Hypothalamus (tissue), 51 donors: ENCODE measurements at places on chromosomes 13 and 19.
A peak's percentile ranks its signal among the peaks of the same experiment; 100 is the strongest.

DNA sequence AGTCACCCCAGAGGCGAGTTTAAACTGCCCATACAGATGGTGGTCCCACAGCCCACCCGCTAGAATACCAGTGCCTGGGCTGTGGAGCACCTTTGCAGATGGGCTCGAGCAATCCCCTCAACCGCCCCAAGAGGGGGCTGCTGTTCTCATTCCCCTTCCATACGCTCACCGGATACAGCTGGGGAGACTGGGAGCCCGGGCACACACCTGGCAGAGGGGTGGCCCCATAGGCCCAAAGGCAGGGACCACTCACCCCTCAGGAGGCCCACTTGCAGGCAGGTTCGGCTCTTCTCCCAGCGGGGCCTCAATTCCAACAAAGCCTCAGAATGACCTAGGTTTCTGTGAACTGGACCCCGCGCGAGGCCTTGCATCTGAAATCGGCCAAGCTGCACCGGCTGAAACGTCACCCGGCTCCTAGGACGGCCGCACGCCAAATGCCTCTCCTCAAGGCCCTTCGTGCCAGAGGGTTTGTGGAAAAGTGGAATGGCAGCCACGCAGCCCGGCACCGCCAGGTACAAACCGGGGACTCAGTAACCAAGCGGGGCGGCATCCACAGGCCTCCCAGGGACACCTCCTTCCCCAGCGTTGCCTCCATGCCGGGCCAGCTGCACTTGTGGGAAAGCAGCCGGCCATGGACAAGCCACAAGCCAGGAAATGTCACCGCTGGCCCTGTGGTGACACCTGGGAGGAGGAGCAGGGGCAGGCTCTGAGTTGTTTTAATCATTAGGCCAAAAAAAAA, 18.7 kb downstream of the MLLT1 start:
- no peak for DNase-seq

GRCh38 chr13:41182231-41182630, 12.1 kb downstream of the KBTBD7 start:
- no peak for DNase-seq

GRCh38 chr13:113034451-113035212, 65.6 kb downstream of the MCF2L start:
- peak; percentile 34 for DNase-seq

DNA sequence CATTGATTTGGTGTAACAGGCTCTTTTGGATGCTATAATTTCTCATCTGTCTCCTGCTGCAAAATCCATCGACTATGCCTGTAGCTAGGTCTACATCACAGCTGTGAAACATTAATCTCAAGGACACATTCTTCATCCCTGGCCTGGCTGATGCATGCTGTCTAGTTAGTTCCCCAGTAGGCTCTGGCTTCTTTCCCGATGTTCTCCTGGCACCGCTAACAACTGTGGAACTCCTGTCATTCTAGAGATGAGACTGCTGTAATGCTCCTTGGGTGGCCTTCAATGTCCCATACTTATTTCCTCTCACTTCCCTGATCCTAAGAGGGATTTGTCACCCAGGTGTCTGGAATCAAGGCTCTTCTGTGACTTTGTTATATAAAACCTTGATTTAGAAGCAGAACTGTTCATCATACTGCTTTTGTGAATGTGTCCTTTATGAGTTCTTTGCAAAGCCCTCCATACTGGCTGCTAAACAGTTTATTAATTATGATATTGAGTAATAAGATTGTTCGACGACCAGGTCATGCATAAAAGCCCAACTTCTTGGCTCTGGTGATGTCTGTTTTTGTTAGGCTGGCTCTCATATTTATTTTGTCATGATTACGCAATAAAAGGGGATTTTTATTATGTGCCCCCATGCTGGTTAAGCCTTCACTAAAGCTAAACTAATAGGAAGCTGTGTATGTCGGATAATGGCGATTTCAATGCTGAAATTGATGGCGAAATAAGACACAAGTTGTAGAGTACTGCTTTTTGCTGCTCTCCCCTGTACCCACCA, 227.5 kb downstream of the DCT start:
- no peak for DNase-seq

DNA sequence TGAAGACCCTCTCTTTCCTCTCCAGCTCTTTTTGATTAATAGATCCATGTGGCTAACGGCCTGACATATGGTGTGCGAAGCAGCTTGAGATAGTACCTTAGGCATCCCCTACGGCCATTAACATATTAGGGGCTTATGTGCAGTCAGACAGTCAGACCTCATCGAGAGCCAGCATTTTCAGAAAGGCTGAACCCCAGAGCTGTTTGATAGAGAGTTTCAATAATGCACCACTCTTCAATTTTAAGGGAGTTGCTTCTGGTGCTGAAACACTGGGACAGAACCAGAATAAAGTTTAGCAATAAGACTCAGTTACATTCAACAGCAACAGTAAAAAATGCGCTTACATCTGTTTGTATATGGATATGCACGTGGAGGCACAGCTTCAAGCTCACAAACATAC, 10.8 kb downstream of the POU4F1 start:
- DNase-seq = no peak

- DNase-seq = no peak
These were observed 28.5 kb downstream of the SKA3 start for GRCh38 chr13:21147827-21148226.

- DNase-seq = no peak
These were observed 15.1 kb upstream of the NAA16 start for GRCh38 chr13:41295973-41296372.

DNA sequence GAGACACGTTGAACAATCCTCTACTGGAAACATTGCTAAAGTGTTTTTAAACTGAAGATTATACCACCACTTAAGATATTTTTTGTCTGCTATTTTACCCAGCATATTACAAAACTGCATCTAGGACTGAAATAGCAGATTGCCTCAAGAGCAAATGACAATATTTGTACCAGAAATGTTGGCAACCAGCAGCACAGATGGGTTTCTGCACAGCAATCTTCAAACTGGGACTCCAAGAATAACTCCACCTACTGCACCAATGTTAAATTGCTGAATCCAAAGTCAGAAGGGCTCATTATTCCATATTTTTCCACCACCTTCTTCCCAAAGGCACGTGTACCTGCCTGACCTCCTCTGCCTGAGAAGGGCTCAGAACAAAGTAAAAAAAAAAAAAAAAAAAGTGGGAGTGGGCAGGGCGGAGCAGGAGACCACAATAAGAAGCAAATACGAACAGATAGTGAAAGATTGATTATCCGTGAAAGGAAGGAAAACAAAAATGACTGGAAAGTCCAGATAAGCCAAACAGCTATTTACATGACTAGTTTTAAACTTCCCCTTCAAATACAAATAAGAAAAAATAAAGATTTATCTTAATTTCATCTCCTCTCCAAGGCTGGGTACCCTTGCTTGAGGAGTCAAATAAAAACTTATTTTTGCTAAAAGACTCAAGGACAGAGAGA, 79.4 kb downstream of the FOXO1 start:
- no peak for DNase-seq

GRCh38 chr19:19748249-19748938, 15.5 kb upstream of the ZNF14 start:
- no peak for DNase-seq

DNA sequence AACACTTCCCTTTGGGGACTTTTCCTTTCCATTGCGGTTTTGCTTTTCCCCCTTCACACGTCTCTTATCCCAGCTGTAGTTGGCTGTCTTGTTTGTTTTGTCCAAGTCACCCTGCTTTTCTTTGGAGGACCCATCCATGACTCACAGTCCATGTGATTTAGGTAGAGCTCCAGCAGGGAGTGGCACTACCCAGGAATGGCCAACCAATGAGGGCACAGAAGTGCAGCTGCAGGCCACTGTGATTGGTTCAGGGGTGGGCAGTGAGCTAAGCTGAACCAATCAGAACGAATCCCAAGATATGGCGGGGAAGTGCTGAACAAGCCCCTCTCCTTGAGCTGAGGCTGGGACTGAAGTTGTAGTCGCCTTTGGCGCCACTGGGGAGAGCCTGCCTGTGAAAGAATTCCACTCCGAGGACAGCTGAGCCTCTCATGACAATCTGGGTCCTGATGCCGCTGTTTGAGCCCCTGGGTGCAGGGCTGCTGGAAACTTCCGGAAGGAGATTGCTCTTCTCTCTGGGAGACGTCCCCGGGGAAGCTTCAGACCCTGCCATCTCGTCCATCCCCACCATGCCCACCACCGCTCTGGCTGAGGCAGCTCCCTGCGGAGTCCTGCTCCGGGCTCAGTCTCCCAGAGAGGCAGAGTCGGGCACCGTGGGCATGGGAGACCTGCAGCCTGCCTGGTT, 62.9 kb upstream of the URI1 start:
- no peak for DNase-seq

- DNase-seq = no peak
These were observed 43.2 kb downstream of the MLLT1 start for GRCh38 chr19:6236310-6237291.

DNA sequence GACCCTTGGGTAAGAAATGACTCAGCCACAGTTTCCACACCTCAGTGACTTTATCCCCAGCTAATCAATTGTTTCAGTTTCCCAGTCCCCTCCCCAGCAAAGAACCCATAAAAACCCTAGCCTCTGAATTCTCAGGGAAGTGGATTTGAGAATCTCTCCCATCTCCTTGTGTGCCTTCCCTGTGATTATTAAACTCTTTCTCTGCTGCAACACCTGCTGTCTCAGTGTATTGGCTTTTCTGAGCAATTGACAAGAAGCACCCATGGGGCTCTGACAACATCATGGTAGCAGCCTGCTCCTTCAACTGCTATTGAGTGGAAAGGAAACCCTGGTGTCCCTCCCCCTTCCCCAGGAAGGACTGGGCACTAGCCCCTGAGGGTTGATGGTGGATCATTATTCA, 73.7 kb downstream of the UQCRFS1 start:
- no peak for DNase-seq

GRCh38 chr13:51579676-51580075, 4.6 kb upstream of the WDFY2 start:
- no peak for DNase-seq

DNA sequence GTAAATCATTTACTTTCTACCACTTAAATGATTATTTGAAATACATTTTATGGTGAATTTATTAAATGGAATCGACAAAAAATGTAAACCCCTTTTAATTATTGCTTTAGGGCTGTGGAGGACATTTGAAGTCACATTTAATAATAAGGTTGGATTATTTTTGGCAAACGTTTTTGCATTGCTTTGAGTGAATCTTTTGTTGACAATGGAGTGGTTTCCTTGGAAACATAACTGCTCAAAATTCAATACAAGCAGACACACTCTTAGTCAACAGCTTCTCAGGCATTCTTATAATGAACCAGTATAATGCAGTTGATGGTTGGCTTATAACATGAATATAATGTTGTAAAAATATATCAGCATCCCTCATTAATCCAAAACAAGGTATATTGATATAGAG, 104.7 kb downstream of the DCLK1 start:
- no peak for DNase-seq

DNA sequence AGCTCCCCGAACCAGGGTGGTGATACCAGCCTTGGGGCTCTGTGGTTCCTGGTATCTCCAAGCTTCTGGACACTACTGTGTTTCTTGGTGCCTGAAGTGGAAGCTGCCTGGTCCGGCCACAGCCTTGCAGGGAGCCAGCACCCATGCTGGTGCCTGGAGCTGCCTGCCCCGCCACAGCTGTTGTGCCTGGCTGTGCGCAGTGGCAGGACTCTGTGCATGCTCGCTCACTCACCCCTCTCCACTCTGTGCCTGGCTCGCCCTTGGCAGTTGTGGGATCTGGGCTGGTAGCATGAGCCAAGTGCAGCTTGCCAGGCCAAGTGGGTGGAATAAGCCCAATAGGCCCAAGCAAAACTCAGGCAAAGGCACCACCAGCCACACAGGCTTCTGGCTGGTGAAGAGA, 1225.3 kb downstream of the SLITRK5 start:
- no peak for DNase-seq

GRCh38 chr13:32491028-32491427, 47.6 kb downstream of the N4BP2L2 start:
- DNase-seq = no peak

GRCh38 chr19:22882797-22883196, 50.7 kb downstream of the ZNF723 start:
- DNase-seq = no peak

- no peak for DNase-seq
These were observed 5.0 kb downstream of the PVR start for GRCh38 chr19:44648631-44649251.

GRCh38 chr13:80382576-80382975, 41.6 kb upstream of the SPRY2 start:
- no peak for DNase-seq

DNA sequence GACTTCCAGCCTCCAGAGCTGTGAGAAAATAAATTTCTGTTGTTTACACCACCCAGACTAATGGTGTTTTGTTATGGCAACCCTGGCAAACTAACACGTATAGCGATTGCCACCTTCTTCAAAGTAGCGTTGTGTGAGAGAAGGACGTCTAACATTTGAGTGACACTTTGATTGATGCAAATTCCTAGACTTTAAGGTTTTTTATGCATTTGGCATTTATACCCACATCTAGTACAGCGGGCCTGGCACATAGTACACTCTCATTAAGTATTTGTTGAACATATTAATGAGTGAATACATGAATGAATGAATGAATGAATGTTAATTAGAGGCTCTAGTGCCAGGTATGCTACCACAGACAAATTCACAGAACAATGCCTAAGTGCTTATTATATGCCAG, 36.7 kb downstream of the POU4F1 start:
- DNase-seq = no peak

GRCh38 chr19:29904017-29904416, 38.0 kb upstream of the URI1 start:
- no peak for DNase-seq

DNA sequence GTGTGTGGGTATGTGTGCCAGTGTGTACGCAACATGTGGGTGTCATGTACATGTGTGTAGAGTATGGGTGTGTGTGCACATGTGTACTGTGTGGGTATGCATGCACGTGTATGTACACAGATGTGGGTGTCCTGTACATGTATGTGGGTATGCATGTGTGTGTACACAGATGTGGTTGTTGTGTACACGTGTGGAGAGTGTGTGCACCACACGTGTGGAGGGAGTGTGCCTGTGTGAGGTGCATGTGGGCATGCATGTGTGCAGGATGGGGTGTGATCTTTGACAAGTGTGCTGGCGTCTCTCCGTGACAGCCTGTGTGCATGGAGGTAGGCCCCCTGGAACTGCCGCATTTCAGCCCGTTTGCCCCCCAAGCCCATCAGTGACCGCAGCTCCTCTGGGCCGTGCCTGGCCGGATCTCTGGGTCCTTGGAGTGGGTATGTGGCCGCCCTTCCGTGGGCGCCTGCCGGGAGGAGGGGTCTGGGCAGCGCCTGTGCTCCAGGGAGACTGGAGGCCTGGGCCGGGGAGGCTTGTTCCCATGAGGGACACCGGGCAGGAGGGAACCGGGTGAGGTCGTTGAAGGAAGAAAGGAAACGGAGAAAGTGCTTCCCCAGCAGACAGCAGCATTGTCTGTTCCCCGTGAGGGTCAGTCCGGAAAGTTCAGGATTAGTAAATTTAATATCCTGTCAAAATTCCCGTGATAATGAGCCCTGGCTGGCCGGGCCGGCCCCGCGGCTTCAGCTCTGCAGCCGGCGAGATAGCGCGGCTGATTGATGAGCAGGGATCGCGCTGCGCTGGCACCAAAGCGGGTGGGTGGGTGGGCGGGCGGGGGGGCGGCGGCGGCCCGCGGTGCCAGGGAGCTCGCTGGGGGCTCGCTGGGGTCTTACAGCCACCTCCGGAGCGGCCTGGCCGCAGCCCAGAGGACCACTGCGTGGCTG, 91.1 kb upstream of the SOX1 start:
- DNase-seq = no peak
